Amniotic epithelial cell (primary cell): ENCODE measurements at places on chromosomes 16 and 17.
A peak's percentile ranks its signal among the peaks of the same experiment; 100 is the strongest.

DNA sequence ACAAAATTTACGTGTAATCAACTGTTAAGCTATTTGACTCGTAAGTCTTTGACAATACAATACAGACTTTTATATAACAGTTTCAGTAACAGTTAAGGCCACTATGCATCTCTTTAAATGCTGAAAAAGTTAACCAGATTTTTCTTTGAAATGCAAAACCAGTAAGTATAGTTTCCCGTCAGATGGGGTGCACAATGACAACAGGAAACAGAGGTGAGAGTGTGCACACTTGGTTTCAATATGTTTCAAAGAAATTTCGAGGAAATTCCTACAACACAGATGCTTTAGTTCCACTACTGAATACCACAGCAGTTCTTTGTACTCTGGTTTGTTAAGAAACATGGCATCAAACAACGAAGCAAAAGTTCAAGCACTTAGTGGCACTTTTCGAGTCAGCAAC is 48.4 kb downstream of the RNF157 start:
- DNase-seq, result no peak

GRCh38 chr16:54060599-54061421 is 225.8 kb downstream of the IRX3 start:
- peak; percentile 19 for DNase-seq

DNA sequence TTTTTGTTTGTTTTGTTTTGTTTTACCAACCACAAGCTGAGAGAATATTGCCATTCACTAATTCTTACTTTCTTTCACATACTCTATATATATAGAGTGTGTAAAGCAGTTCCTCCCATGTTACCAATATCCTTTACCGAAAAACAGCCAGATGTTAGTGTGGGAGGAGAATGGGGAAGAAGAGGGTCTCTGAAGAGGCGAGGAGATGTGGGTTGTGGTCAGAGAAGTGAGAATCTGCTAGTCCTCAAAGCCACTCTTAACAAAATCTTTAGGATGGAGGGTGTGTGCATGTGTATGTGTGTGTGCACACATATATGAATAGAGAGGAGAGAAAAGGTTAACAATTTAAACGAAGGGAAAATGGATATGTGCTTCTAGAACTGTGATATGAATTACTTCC is 80.6 kb downstream of the TUBD1 start:
- no peak for DNase-seq

GRCh38 chr17:17188586-17188985 is 17.5 kb downstream of the PLD6 start:
- DNase-seq, result no peak

DNA sequence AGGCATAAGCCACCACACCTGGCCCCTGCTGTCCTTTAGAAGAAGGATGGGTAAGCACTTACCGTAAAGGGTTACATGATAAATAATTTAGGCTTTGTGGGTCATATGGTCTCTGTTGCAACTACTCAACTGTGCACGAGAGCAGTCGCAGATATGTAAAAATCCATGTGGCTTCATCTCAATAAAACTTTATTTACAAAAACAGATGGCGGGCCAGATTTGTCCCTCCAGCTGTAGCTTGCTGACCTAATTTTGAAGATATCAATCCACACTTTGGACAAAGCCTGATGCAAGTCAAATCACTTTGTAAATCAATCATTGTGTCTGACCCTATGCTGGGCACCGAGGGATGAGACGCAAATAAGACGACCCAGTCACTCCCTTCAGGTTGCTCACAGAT is 12.1 kb downstream of the TEKT5 start:
- no peak for DNase-seq
